ENCODE measurements at places on chromosomes 7 and 10. TPM values are rescaled to one million over a fixed set of nuclear protein-coding genes. Genes with fewer than 3 reads are reported as not detected.

SLIT1 gene
- total RNA-seq = 1.2 TPM

TRIM24 gene
- 22.0 TPM for total RNA-seq

PDCD4 gene
- 81.0 TPM for total RNA-seq

HECW1 gene
- not detected for total RNA-seq

PDZD7 gene
- 0.74 TPM for total RNA-seq

BTBD16 gene
- total RNA-seq = not detected

CHPF2 gene
- 42.3 TPM for total RNA-seq

Data from activated CD4-positive, alpha-beta T cell treated with anti-CD3 and anti-CD28 coated beads, Interleukin-2, amount 10 ng/mL, durations not matched to agents 7 days and 5 days (primary cell).